ENCODE measurements at places on chromosomes 13 and 19.

DNA sequence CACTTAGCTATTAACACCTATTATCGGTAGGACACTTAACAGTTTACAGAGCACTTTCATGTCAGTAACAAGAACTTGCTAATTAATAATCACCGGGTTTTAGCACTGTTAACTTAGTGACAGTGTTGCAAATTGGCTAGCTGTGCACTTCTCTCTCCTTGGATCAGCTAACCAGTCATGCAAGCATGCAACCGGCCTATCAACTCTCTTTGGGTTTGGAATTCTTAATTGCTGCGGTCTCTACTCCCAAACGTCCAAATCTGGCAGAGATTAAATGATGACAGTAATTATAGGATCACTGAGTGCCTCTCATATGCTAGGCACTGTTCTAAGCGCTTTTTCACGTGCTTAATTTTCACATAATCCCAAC is 1.2 kb downstream of the EPS15L1 start:
- DNase-seq: peak; percentile 31

GRCh38 chr13:52070929-52071523 is 46.5 kb downstream of the UTP14C start:
- peak; percentile 52 for DNase-seq

GRCh38 chr13:114118511-114119123 is 13.8 kb downstream of the RASA3 start:
- no peak for DNase-seq

DNA sequence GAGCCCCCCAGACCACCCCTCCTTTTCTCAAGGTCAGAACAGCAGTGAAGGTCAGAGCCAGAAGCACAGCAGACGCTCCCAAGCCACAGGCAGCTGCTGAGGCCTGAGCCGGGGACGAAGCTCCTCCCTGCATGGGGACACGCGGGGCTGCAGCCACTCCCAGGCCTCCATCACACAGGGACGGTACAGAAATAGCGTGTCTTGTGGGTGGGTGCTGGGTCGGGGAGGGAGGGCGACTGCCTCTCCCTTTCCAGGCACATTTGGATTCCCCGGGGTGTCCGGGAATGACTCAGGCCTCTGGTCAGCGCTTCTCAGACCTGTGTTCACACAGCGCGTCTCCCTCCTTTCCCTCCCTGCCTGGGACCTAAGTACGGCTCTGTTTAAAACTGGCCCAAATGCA is 33.2 kb downstream of the RASA3 start:
- peak; percentile 49 for DNase-seq

DNA sequence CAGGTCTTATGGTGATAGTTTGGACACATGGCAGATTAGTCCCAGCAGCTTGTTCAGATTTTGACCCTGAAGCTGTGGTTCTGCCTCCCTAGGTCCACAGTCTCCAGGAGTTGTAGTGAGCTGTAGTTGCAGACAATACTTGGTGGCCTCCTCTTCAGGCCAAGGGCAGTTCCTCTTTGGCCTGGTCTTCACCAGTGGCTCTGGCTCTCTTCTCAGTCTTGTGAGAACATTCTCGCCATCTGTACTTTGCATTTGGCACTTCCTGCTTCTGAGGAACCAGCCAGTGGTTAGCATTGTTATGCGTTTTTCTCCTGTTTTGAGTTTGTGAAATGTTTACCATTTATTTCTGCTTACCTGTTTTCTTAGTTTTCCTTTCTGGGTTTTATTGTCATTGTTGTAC is 40.7 kb downstream of the PCCA start:
- no peak for DNase-seq

DNA sequence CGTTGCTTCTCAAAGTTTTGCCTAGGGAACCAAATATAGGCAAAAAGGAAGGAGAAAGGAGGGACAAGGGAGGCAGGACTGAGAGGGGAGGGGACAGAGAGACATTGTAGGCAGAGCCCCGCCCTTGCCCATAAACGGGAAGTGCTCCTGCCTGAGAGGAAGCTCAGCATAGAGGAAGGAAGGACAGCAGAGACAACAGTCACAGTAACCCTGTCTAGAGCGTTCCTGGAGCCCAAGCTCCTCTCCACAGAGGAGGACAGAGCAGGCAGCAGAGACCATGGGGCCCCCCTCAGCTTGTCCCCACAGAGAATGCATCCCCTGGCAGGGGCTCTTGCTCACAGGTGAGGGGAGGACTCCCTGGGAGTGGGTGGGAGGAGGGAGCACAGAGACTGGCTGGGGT is at the start of gene CEACAM21:
CEACAM21 (plus strand) TSS at position 169 of the 400 bp plus-strand sequence; CDS start at position 278, 109 bp downstream.
- no peak for DNase-seq

- no peak for DNase-seq
These were observed 7.4 kb upstream of the CCNP start for GRCh38 chr19:40233811-40234389.

- no peak for DNase-seq
These were observed 245.0 kb upstream of the SERP2 start for GRCh38 chr13:44128552-44129001.

DNA sequence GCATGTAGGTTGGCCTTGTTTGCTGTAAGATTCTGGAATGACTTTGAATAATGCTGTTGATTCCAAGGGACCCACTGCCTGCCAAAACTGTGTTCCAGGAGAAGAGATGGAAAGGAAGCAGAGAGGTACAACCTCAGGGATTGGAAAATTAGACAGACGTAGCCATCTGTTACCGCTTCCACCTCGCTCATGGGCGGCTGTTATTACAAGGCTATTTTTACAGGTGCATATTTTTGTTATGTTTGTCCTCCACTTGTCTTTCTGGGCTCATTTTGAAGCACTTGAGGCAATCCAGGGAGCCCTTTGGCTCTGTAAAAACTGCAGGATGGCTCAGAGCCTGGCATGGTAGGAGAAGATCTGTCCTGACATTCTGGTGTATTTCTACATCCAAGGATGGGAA is 276.4 kb upstream of the TMTC4 start:
- DNase-seq: no peak

Measured in epithelial cell of esophagus (primary cell).